Naive thymus-derived CD4-positive, alpha-beta T cell (primary cell): ENCODE measurements at places on chromosomes 1 and 21. TPM values are rescaled to one million over a fixed set of nuclear protein-coding genes. Genes with fewer than 3 reads are reported as not detected.

The PADI1 gene
- not detected in 2 replicates for total RNA-seq

The NECAP2 gene
- 148 and 149 TPM in 2 replicates for total RNA-seq

The S100A2 gene
- total RNA-seq: not detected

The OR10Z1 gene
- total RNA-seq: not detected in 2 replicates

The AIRE gene
- total RNA-seq: 0.32 TPM

The ITGB2 gene
- 591 and 616 TPM in 2 replicates for total RNA-seq

The REG4 gene
- 3.0 TPM for total RNA-seq

The S100A7A gene
- not detected for total RNA-seq

The CRNN gene
- not detected for total RNA-seq

The CA6 gene
- 0.90 TPM for total RNA-seq
